ENCODE measurements at places on chromosomes 6 and 20.

DNA sequence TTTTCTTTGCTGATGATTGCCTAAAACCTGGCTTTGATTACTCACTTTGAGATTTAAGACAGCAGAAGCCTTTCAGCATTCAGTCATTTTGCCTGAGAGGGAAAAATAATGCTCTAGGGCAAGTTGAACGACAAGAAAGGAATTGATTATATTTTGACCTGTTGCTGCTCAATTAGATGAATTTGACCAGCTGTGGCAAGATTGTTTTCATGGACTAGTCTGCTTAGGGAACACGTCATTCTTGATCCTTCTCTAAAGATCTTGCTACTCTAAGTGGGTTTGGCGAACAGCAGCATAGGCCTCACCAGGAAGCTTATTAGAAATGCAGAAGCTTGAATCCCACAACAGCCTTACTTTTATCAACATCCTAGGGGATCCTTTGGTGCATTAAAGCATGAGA is 59.7 kb upstream of the PHACTR1 start:
- no peak for DNase-seq

DNA sequence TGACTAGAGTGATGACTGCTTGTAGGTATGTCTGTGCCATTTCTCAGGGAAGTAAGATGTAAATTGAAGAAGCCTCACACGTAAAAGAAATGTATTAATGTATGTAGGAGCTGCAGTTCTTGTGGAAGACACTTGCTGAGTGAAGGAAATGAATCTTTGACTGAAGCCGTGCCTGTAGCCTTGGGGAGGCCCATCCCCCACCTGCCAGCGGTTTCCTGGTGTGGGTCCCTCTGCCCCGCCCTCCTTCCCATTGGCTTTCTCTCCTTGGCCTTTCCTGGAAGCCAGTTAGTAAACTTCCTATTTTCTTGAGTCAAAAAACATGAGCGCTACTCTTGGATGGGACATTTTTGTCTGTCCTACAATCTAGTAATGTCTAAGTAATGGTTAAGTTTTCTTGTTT is 16.6 kb downstream of the IRF4 start:
- DNase-seq, result no peak

GRCh38 chr6:20608356-20608755 is 74.1 kb downstream of the CDKAL1 start:
- no peak for DNase-seq

GRCh38 chr6:107711412-107712236 is 112.5 kb downstream of the SCML4 start:
- no peak for DNase-seq

GRCh38 chr6:32790306-32790705 is 26.5 kb downstream of the HLA-DOB start:
- no peak for DNase-seq

All from GDM1 (cell line).